ENCODE measurements at places on chromosomes 11 and 22.

DNA sequence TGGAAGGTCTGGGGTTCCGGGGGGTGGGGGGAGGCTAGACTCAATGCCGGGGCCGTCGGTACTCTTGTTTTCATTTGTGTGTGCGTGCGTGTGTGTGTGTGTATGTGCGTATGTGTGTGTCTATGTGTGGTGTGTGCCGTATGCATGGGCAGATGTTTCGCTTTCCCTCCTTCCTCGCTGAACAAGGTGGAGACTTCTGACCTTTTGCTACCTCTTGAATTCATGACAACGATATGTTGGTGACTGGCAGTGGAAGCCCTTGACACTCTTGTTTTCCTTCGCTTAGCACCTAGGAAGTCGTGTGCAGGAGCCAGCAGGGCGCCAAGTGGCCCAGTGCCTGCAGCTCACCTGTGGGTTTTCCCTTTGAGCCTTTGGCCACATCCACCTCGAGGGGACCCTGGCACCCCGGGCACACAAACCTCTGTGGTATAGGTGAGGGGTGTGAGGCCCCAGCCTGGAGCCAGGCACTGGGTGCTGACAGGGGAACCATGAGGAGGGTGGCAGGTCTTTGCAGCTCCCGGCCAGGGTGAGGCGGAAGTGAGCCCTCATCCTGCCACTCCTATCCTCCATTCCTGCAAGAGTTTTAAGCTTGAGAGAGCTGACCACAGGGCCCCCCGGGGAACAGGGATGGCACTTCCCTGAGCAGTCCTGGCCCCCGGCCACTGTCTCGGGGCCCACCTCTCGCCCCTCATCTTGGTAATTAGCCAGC is 19.3 kb upstream of the TMEM191C start:
- DNase-seq = no peak

DNA sequence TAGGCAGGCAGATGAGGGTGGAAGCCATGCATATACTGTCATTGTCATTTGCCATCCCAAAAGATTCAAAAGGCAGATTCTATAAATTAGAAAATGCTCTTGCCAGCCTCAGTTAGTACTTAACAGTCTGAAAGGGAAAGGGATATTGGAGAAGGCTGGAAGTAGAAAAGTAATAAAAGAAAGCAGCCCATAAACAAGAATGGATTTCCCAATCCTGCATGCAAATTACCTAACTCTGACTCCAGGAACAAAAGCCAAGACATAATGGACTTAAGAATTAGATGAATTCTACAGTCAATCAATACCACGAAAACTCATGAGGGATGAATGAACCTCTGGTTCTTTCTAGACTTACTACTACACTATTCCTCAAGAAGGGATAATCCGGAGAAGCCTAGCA is 5.9 kb downstream of the PAK1 start:
- DNase-seq = no peak

- DNase-seq = no peak
Observed at GRCh38 chr11:86790867-86791849, 9.2 kb upstream of the PRSS23 start.

- DNase-seq = no peak
Observed at GRCh38 chr11:7381937-7382336, 103.4 kb upstream of the OLFML1 start.

GRCh38 chr11:35157814-35158700 is 19.1 kb downstream of the CD44 start:
- no peak for DNase-seq

DNA sequence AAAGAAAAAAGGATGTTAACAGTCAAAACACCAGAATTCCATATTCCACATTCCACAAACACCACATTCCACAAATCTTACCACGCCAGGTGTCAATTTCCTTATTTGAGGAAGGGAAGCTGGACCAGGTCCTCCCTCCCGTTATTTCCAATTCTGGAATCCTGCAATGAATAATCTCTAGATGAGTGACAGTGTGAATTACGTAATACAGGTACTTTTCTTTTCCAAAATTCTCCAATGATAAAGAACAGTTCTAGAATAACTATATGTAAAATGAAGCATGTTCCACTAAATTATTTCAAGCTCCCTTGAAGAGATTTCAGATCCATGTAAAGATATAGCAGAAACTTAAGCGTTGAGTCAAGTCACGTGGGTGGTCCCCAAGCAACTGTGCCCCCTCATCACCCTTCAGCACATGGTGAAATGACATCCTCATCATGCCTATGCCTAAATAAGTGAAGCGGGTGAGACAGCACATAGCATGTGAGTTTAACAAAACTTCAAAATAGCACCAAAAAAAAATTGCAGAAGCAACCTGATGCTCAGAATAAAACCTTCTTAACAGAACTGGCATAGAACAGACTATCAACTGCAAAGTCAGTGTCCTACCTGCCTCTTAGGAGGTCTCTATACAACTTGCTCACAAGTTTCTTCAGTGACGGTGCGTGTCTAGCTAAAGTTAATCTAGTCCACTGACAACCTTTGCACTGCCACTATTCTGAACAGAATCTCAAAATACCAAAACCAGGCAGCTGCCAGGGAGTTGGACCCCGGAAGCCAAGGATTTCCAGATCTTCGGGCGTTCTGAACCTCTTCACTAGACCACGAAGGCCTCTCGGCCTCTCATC is 876 bp downstream of the NFRKB start:
- peak; percentile 28 for DNase-seq

DNA sequence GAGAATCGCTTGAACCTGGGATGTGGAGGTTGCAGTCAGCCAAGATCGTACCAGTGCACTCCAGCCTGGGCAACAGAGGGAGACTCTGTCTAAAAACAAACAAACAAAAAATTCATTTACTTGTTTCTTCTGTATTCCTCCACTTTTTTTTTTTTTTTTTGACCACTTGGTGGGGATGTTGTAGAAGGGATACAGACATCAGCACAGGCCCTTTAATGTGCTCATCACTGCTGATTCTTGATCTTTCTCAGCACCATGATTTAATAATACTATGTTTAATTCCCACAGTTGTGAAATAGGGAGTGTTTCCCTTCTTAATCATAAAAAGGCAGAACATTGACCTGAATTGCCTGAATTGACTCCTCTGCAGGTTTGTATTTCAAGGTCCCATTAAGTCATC is 4.5 kb downstream of the TTC9C start:
- DNase-seq = no peak

GRCh38 chr11:101127699-101128570 is 1.7 kb downstream of the PGR start:
- DNase-seq = peak; percentile 19

GRCh38 chr22:50578776-50579310 is 616 bp upstream of the CPT1B start:
- no peak for DNase-seq

- DNase-seq = no peak
Observed at GRCh38 chr11:8229299-8230177, 34.1 kb downstream of the LMO1 start.

DNA sequence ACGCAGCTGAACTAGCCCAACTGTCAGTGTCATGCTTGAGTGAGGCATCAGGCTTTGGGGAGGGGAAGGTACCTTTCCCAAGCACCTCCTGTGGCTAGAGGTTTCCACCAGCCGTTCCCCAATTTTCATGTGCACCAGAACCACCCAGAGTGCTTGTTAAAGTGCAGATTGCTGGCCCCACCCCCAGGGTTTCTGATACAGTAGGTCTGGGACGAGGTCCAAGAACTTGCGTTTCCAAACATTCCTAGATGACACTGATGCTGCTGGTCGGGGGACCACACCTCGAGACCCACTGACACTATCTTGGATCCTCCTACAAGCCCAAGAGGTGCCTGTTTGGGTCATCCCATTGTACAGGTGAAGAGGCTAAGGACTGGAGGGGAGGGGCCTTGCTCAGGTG is 59.8 kb downstream of the PDE2A start:
- DNase-seq = no peak

DNA sequence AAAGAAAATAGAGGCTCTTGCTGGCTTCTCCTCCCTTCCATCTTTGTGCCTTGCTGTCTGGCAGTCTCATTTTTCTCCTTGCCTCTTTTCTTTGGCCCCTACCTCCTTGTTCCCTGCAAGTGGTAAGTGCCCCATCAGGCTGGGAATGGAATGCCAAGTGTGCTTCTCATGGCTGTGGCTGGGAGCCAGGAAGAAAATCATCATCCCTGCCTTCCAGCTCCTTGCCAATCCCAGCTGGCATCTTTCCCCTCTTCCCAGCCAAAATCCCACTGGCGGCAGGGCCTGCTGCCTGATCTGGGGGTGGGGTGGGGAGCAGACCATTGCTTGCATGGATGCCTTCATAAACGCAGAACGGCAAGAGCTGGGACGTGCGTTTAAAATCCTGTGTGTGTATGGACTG is 27.0 kb upstream of the SLC25A18 start:
- no peak for DNase-seq

GRCh38 chr11:80958361-80958760 is 1517.5 kb upstream of the TENM4 start:
- DNase-seq = no peak

DNA sequence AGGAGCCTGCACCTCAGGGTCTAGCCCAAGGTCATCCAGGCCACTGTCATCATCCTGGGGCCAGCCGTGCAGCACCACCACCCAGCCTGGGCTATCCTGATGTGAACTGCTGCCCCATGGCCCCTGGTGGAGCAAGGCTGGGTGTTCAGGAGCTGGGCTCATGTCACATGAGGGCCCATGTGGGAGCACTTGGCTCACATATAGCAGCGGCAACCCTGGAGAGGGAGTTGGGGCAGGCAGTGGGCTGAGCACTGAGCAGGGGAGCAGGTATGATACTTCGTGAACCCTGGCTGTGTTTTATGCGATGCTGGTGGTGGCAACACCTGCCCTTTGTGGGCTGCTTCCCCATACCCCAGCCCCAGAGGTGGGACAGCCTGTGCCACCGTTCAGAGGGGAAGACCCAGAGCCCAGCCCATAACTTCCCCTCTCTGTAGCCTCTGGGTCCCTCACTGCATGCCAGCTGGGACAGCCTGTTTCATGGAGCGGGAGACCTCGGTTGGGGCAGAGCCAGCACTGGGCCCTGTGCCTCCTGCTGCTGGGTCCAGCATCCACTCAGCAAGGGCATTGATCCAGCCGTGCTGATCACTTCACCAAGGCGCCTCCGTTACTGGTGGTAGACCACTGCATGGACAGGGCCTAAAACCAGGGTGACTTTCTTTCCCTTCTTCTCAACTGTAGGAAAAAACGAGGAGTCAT is 62.5 kb upstream of the SUSD2 start:
- DNase-seq = no peak

GRCh38 chr22:28620244-28620922 is 59.3 kb downstream of the TTC28 start:
- no peak for DNase-seq

- peak; percentile 80 for DNase-seq
Observed at GRCh38 chr22:31082606-31083376, 1.7 kb downstream of the SMTN start.

DNA sequence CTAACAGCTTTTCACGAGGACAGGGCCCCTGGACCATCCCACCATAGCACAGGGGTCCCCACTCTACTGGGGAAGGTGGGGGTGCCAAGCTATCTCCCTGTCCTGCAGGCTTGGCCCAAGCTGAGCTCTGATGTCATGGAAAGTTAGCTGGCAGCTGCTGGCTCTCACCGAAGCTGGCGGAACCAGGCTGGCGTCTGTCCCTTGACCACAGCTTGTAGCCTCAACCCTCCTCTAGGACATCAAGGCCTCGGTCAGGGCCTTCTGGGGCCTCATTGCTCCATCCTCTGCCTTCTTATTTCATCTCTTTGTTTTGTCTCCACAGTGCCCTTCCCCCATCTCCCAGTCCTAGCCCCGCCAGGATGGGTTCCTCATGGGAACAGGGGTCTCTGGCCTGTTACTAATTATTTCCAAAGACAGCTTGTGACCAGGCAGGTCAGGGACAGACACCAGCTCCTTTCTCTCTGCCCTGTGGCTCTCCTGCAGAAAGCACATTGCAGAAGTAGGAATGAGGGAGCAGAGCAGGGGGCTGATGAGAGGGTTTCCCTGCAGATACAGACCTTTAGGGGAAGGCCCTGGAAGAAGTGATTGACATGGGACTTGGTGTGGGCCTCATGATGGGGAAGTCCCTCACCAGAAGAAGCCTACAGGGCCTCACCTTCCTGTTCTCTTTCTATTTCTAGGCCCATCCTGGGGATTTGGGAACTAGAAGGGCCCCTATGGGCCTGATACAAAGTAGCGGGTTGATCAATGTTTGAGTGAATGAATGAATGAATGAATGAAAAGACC is 97.5 kb upstream of the ALX4 start:
- no peak for DNase-seq

- DNase-seq = no peak
Observed at GRCh38 chr11:102320188-102320587, 2.9 kb downstream of the BIRC3 start.

DNA sequence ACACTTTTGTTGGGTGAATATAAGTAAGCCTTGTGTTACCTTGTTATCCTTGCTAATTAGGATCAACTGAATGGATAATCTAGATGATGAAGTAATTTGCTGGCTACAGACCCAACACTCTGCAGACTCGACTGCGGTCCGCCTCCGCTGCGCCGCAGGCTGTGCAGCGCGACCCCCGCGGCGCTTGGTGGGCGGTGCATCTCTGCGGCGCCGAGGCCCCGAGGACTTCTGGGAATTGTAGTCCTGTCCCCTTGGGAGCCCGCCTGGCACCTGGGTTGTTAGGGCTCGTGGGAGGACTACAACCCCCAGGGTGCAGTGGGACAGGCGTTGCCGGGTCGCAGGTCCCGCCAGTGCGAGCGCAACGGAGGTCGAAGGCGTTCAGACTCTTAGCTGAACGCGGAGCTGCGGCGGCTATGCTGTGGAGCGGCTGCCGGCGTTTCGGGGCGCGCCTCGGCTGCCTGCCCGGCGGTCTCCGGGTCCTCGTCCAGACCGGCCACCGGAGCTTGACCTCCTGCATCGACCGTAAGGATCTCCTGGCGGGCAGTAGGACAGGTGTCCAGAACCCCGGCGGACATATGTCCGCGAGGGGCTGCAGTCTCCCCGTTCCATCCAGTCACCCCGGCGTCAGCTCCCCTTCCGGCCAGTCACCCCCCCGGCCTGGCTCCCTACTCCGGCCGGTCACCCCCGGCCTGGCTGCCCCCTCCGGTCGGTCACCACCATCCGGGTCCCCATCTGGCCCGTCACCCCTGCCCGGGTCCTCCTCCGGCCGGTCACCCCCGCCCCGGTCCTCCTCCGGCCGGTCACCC is at the start of the genes ACAD8 and THYN1:
TSS of gene ACAD8 (plus strand) at position 381 of the 806 bp plus-strand sequence. CDS start at position 414, 33 bp downstream.
TSS of gene THYN1 (minus strand) at position 165 of the 806 bp plus-strand sequence. CDS start 470 bp downstream, outside the sequence.
- peak; percentile 97 for DNase-seq

DNA sequence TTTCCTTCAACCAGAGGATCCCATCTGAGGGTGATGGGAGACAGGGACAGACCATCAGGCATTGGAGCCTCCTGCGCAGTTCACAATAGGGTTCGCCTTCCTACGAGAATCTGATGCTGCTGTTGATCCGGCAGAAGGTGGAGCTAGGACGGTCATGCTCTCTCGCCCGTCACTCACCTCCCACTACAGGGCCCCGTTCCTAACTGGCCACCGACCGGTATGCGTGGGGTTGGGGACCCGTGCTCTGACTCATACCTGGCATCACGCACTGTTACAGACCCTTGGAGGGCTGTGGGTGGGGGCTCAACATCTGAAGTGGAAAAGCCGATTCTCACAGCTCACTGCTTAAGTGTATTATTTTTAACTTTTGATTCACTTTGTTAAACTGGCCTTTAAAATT is 402.3 kb downstream of the BRD1 start:
- DNase-seq = no peak

GRCh38 chr22:47062126-47062525 is 299.7 kb downstream of the TBC1D22A start:
- DNase-seq = no peak

GRCh38 chr11:34176751-34177209 is 71.4 kb downstream of the NAT10 start:
- no peak for DNase-seq

GRCh38 chr11:44505581-44506054 is 59.8 kb upstream of the CD82 start:
- no peak for DNase-seq

Measured in hepatocyte (in vitro differentiated cells).